ENCODE measurements at places on chromosomes 1 and 21.

- DNase-seq: no peak
Observed at GRCh38 chr1:46501528-46501927, 11.9 kb downstream of the DMBX1 start.

DNA sequence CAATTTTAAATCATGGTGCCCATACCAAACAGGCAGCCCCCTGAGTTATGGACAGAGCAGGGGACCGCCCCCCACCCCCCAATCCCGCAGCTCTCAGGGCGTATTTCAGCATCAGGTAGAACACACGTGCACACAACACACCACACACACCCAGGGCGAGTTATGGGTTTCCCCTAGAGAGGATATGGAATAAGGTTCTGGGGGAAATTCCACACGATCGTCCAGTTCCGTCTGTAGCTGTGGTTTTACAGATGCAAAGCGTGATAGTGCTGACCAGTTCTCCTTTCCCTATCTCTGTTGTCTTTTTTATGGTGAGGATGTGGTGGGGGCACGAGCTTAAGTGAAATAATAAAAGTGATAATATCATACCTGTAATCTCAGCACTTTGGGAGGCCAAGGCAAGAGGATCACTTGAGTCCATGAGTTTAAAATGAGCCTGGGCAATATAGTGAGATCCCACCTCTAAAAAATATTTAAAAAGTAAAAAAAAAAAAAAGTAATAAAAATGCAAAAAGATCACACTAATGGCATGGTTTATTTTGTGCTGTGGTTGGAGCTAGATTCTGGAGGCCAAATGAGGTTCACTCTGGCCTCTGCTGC lies 25.1 kb downstream of the C2CD2 start:
- DNase-seq: no peak

DNA sequence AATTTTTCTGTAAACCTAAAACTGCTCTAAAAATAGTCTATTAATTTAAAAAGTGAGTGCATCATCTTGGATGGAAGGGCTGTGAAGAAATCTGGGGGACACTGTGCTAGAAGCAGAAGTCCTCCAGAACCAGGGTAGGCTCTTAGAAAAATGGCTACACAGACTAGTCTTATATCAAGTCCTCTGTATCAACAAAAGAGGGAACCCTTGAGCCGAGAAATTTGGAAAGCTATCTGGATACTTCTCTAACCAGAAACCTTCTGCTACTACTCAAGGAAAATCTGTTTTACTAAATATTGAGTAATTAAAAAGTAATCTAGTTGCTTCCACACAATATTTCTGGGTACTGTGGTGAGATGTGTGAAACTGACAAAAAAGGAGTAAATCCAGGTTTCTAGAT lies 92.1 kb downstream of the WDR3 start:
- DNase-seq: no peak

DNA sequence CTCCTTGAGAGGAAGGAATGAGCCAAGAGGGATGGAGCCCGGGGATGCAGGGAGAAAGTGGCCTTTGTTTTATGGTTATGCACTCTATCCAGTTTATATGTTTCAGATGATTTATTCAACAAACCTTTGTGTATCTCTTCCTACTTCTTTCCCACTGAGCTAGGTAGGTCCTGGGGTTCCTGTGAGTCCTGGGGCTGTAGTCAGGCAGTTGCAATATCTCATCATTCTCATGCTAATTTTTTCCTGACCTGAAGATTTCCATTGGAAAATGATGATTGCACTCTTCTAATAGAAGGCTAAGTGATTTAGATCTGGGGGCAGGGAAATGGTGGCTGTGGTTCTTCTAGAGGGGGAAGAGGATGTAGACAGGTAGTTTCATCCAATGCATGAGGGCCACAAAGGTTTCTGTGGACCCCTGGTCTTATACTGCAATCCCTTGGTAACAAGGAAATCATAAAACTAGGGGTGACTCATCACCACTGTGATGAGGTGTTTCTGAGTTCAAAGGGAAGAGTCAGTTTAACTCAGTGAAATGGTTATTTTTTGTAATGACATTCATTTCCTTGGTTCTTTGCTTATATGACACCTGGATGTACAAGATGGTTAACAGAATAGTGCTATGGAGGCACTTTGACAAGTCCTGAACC lies 20.2 kb downstream of the B3GALT5 start:
- DNase-seq: no peak

DNA sequence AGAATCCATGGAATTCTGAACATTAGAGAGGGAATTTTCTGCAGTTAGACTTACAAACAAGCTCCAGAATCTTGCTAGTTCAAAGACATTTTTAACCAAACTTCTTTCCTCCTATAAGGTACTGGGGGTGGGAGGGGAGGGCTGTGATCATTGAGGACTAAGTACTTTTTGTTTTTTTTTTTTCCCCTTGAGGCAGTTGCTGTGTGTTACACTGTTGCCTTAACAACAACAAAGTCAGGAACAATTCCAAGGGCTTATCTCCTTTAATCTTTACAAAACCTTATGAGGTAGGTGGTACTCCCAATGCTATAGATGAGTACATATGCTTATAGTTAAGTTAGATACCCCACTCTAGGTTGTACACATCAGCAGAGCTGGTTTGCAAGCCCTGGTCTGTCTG lies 62.9 kb downstream of the PPP1R12B start:
- no peak for DNase-seq

- DNase-seq: no peak
Observed at GRCh38 chr1:56137521-56138505, 441.6 kb downstream of the PLPP3 start.

DNA sequence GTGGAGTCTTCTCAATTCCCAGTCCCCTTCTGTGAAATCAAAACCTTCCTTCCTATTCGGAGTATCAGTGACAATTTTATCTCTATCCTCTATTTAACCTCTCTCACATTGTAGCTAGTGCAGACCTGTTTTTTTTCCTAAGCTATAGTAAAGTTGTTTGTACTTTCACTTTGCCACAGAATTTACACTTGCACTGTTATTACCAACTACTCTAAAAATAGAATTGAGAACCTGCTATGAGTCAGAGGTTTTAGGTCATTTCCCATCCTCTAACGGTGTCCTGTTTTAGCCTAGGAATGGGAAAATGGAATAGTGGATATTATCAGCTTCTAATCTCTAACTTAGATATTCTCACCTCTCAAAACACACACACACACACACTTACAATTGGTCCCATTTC lies 862.7 kb downstream of the NCAM2 start:
- DNase-seq: no peak

GRCh38 chr1:171140956-171141687 lies 44.0 kb upstream of the FMO2 start:
- DNase-seq: no peak

GRCh38 chr1:3498986-3499385 lies 44.5 kb downstream of the ARHGEF16 start:
- no peak for DNase-seq

- no peak for DNase-seq
Observed at GRCh38 chr21:36994501-36995158, 11.9 kb upstream of the RIPPLY3 start.

GRCh38 chr1:206651958-206652890 lies 16.9 kb downstream of the DYRK3 start:
- no peak for DNase-seq

DNA sequence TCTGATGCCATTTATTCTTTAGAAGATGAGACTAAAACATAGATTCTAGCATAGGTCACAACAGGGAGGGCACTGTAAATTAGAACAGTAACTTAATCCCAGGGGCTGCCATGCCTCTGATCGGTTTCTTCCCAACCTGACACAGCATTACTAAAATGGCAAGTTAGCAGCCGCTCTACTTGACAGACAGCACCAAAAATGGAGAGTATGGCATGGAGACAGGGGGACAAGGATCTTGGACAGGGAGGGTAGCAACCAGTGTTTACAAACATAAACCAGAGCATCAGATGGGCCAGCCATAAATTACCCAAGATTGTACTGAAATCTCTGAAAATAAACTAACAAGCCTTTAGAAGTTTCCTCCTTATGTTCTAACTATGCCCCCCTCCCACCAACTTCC lies 5.9 kb downstream of the DUSP10 start:
- DNase-seq: no peak

DNA sequence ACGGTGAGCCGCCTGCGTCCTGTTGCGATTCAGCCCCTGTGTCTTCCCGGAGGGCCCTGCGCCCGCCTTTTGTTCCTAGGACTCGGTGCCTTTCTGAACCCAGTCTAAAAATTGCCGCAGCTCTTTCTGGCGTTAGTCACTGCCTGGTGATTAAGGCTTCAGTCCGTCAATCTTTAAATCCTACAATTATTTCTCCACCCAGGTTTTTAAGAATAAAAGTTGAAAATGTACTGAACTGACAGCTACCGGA lies 16.2 kb upstream of the PDXK start:
- no peak for DNase-seq

- no peak for DNase-seq
Observed at GRCh38 chr1:159823406-159823805, 3.3 kb upstream of the SLAMF8 start.

DNA sequence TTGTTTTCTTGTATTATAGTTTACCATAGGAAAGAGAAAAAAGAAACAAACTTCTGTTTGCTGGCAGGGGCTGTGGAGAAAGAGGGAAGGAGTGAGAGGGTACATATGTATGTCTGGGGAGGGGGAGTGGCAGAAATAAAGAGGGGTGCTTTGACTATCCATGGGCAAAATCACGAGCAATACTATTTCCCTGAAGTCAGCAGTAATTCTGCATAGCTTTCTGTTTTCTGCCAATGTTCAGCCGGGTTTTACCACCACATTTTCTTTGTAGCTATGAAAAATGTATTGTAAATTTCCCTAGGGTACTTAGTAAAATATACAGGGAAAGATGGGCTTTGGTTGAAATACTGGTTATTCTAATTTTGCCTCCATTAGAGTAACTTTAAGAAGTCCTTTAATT lies 45.2 kb upstream of the PGD start:
- DNase-seq: no peak

DNA sequence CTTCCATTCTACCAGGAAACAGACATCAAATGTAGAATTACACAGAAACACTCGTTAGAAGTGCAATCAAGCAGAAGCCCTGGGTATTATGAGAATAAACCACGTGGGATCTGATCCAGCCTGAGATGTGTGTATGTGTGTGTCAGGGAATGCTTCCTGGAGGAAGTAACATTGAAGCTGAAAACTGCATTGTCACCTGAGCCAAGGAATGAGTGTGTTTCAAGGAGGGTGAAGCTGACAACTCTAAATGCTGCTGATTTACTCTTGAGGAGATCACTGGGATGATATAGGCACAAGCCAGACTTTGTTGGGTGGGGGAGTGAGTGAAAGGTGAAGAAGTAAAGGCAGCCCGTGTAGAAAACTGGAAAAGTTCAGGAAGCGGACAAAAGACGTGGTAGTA lies 27.6 kb downstream of the FAAH start:
- DNase-seq: no peak

DNA sequence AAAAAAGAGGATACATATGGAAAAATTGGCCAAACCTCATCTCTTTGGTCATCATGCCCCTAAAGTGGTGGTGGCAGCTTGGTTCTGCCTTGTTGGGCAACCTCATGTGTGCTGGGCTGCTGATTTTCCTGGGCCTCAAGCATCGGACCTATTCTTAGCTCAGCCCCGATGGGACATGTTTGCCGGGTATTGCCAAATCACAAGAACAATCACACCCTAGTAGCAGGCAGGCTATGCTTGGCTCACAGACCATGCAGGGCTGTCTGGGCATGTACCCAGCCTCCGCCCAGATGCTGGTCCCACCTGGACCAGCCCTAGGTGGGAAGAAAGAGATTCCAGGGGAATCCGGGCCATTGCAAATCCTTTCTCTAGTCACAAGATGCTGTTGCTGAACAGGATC lies 189.4 kb upstream of the FGGY start:
- DNase-seq: no peak

- no peak for DNase-seq
Observed at GRCh38 chr1:240058049-240058448, 33.6 kb upstream of the FMN2 start.

DNA sequence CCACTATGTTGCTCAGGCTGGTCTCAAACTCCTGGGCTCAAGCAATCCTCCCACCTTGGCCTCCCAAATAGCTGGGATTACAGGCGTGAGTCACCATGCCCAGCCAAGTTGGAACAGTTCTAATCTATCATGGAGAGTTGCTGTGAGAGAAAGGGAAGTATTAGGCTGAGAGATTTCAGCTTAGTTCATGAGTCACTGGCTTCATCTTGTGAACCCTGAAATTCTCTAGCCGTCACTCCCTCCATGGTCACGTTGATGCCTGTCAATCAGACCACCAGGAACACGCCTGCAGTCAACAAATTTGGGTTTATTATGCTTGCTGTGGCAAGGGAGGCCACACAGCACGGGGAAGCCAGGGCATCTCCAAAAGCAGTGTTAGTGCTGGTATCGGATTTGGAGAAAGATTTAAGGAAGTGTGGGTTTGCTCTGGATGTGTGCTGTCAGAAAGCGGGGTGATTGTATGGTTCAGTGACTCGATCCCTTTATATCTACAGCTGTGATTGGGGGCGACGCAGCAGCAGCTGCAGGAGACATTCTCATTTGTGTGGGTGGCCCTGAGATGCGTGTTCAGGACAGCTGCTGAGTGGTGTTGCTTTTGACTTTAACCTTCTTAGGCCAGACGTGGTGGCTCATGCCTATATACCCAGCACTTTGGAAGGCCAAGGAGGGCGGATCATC lies 18.7 kb downstream of the UQCRHL start:
- DNase-seq: no peak

DNA sequence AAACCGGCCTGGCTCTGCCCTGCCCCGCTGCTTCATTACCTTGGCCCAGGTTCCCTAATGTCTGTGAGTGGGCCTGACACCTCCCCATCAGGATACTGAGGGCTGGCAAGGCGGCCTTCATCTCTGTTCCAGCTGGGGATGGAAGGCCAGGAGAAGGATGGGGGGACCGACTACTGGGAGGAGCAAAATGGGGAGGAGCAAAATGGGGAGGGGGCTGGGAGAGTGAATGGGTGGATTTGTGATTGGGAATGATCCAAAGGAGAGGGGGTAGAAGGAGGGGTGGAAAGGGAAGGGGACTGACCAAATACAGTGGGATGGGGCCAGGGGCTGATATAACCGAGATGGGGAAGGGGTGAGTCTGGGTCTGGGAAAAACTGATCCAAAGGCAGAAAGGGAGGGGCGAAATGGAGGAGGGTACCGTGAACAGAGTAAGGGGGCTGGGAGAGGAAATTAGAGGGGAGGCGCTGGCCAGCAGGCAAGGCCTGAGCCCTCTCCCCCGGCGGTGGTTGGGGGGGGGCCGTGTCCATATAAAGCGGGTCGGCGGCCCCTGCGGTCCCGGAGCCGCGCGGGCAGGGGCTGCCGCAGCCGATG lies at the start of gene FOXE3:
TSS of gene FOXE3 (plus strand) at position 558 of the 591 bp plus-strand sequence. CDS start at position 589, 31 bp downstream.
- no peak for DNase-seq
